Activated CD4-positive, alpha-beta memory T cell treated with anti-CD3 and anti-CD28 coated beads for 36 hours (primary cell): ENCODE measurements at places on chromosomes 16 and 17. TPM values are rescaled to one million over a fixed set of nuclear protein-coding genes. Genes with fewer than 3 reads are reported as not detected.

DNA sequence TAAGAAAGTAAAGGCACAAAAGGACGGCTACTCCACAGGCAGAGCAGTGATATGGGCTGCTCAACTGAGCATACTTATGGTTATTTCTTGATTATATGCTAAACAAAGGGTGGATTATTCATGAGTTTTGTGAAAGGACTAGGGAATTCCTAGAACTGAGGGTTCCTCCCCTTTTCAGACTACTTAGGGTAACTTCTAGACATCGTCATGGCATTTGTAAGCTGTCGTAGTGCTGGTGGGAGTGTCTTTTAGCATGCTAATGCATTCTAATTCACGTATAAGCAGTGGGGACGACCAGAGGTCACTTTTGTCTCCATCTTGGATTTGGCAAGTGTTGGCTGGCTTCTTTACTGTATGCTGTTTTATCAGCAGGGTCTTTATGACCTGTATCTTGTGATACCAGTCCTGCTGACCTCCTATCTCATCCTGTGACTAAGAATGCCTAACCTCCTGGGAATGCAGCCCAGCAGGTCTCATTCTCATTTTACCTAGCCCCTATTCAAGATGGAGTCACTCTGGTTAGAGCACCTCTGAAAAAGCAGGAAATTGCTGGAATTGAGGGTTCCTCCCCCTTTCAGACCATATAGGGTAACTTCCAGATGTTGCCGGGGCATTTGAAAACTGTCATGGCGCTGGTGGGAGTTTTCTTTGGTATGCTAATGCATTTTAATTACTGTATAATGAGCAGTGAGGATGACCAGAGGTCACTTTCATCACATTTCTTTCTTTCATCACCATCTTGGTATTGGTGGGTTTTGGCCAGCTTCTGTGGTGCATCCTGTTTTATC, 388.5 kb downstream of the XYLT1 start:
- DNase-seq: no peak

- DNase-seq: no peak
These were observed 200.5 kb downstream of the ZFHX3 start for GRCh38 chr16:72847187-72848027.

DNA sequence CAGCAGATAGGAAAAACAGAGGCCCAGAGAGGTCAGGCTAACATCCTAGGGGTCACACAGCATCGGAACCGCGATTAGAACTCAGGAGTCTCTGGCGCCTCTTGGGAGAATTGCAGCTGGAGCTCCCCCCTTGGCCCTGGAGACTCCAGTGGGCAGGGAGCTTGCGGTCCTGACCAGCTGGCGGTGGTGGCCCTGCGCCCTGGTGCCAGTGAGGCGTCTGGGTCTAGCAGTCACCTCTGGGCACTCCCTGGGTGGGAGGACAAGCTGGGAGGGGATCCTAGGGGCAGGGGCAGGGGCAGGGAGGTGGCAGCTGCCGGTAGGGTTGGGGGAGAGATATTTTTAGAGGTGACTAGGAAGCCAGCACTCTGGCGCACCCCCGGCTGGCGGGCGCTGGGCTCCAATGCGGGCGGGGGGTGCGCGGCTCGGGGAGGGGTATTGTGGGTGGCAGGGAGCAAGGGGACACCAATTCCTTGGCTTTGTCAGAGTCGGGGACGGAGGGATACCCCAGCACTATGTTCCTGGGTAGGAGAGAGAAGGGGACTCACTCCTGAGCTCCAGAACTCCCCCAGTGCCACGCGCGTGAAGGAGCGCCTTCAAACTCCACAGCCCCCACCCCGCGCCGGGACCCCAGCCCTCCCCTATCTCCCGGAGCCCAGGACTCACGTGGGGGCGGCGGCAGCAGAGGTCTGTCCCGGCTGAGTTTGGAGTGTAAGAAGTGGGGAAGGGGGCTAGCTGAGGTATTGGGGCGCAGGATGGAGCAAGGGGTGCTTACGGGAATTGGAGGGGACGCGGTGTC, 584 bp downstream of the PHOSPHO1 start:
- no peak for DNase-seq

CORO1A gene
- total RNA-seq: 1,027 TPM

- DNase-seq: no peak
These were observed 11.0 kb upstream of the ZG16 start for GRCh38 chr16:29767062-29767461.

PNMT gene
- not detected for total RNA-seq

- peak; percentile 34 for DNase-seq
These were observed 257.6 kb upstream of the SDK2 start for GRCh38 chr17:73901661-73902415.

DNA sequence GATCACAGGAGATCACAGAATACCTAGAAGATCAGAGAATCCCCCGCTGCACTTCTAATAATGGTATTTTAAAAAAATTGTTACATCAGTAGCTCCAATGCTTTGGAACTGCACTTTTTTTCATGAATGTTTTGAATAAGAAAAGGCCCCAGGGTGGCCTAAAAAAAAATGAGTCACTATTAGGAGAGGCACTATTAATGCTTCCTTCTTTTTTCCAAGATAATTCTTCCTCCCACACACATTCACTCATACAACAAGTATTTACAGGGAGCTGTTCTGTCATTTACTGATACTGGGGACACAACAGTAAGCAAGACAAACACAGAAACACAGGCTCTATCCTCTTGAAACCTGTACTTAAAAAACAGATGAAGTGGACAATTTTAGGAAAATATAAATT, 675 bp upstream of the PDZD9 start:
- no peak for DNase-seq

PLLP gene
- total RNA-seq: not detected

SLC52A1 gene
- 0.36 TPM for total RNA-seq

SULT1A1 gene
- 9.0 TPM for total RNA-seq

GRCh38 chr16:50021544-50021943, 3.5 kb upstream of the CNEP1R1 start:
- DNase-seq: peak; percentile 22

PYY gene
- not detected for total RNA-seq

CBX8 gene
- total RNA-seq: 4.6 TPM
